ENCODE measurements at places on chromosomes 1 and 21.

GRCh38 chr1:183251101-183251958 is 65.3 kb downstream of the LAMC2 start:
- DNase-seq: no peak

DNA sequence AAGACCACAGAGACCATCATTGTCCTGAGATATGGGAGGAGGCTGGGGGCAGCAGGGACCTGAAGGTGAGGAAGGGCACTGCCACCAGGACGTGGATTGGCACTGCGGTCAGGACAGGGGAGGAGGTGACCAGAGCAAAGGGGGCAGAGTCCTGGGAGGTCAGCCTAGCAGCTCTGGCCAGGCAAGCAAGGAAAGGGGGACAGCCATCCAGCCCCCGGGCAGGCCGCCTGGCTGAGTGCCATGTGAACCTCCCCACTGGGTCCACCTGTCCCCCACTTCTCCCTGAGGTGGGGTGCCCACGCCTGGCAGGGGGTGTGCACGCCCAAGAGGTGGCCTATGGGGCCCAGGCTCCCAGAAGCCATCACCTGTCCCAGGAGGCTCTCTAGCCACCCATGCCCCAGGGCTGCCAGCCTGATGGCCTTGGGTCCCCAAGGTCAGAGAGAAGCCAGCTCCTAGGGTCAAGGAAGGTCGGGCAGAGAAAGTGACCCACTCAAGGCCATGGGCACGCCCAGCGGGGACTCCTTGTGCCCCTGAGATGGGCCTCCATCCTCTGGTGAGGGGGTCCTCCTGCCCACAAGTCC is 17.6 kb upstream of the PTTG1IP start:
- no peak for DNase-seq

DNA sequence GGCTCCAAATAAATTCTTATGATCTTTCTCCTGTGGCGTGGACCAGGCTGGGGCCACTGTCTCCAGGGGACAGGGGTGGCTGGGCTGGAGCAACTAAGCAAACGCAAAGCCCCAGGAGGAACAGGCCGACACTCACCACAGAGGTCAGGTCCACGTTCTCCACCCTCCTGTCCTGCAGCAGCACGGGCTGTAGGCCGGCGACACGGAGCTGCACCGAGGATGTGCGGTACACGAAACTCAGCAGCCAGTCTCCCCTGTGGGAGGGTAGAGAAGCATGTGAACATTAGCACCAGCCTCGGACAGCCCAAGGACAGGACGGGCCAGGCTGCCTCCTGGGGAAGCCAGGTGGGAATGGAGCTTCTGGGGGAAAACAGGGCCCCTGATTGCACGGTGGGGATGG is 29.6 kb downstream of the HTR6 start:
- no peak for DNase-seq

DNA sequence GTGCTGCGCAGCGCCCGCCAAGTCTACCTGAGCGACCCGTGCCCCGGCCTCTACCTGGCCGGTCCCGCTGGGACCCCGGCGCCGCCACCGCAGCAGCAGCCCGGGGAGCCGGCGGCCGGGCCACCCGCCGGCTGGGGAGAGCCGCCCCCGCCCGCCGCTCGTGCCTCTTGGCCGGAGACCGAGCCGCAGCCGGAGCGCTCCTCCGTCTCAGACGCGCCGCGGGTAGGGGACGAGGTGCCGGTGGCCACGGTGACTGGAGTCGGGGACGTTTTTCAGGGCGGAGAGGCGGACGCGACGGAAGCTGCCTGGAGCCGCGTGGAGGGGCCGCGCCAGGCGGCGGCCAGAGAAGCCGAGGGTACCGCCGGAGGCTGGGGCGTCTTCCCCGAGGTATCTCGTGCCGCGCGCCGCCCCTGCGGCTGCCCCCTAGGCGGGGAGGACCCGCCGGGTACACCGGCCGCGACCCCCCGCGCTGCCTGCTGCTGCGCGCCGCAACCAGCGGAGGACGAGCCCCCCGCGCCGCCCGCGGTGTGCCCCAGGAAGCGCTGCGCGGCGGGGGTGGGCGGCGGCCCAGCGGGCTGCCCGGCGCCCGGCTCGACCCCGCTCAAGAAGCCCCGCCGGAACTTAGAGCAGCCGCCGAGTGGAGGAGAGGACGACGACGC is 646 bp downstream of the IER5 start:
- DNase-seq: peak; percentile 13

GRCh38 chr1:14362331-14362730 is 236.2 kb upstream of the KAZN start:
- DNase-seq: no peak

- no peak for DNase-seq
These were observed 34.7 kb downstream of the RCAN1 start for GRCh38 chr21:34580181-34580700.

DNA sequence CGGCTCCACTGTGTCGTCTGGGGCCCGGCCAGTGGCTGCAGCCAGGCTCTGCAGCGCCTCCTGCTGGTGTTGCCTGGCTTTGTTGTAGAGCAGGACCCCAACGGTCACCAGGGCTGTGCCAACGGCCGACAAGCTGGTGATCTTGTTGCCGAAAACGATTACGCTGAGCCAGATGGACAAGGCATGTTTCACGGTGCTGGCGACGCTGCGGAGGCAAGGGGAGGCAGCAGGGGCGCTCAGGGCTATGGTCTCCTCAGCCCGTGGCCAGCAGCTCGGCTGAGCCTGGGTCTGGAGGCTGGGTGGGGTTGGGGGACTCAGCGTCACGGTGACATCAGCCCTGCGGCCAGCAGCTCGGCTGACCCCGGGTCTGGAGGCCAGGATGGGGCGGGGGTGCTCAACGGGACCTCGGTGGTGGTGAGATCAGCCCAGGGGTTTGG is 7.0 kb upstream of the CDK11B start:
- DNase-seq: no peak

GRCh38 chr1:33460947-33461629 is 11.4 kb upstream of the ZSCAN20 start:
- no peak for DNase-seq

GRCh38 chr1:119637710-119638109 is 10.4 kb downstream of the ZNF697 start:
- DNase-seq: no peak

- DNase-seq: no peak
These were observed 177.0 kb downstream of the SIPA1L2 start for GRCh38 chr1:232452736-232453440.

DNA sequence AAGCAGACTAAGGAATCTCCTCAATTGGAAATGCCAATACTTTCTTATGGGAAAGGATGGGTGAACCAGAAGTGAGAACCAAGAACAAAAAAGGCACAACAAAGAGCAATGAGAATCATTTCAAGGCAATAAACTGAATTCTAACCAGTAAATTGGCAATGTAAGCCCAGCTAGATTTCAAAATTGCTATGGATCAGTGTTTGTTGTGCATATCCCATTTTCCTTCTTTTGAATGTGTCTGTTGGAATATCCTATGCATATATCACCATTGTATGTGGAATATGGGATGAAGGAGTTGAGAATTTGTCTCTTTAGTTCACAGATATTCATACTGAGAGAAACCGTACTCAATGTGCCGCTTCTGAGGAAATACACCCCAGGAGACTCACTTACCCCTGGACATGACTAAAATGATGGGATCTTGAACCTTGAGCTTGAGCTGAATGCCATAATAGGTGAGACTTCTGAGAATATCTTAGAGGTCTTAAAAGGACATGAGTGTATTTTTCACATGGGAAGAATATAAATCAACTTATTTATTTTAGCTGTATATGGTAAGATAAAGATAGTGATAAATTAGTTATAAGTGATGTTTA is 216.0 kb downstream of the BACH1 start:
- no peak for DNase-seq

DNA sequence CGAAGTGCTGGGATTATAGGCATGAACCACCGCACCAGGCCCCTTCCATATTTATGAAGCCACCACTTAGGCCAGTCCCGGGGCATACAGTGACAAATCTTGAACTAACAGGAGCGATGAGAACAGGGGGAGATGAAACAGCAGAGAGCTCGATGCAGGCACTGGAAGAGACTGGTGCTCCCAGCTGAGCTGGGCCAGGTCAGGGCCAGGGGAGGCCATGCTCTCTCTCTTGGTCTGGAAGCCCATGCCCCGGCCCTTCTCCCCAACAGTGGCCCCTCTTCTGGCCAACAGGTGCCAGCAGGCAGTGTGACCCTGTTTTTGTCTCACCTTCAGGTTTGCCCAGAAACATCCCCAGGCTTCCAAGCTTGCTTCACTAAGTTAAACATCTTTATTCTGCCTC is 269.9 kb upstream of the C1orf174 start:
- no peak for DNase-seq

- peak; percentile 51 for DNase-seq
These were observed 449 bp downstream of the EPS15 start for GRCh38 chr1:51518586-51519047.

GRCh38 chr1:15459771-15460707 is 3.5 kb downstream of the CELA2A start:
- DNase-seq: no peak

- DNase-seq: no peak
These were observed 152.3 kb upstream of the RGS18 start for GRCh38 chr1:192005976-192006375.

- no peak for DNase-seq
These were observed 62.2 kb upstream of the PTCH2 start for GRCh38 chr1:44905276-44905675.

- DNase-seq: no peak
These were observed 708 bp downstream of the CDA start for GRCh38 chr1:20589331-20590278.

DNA sequence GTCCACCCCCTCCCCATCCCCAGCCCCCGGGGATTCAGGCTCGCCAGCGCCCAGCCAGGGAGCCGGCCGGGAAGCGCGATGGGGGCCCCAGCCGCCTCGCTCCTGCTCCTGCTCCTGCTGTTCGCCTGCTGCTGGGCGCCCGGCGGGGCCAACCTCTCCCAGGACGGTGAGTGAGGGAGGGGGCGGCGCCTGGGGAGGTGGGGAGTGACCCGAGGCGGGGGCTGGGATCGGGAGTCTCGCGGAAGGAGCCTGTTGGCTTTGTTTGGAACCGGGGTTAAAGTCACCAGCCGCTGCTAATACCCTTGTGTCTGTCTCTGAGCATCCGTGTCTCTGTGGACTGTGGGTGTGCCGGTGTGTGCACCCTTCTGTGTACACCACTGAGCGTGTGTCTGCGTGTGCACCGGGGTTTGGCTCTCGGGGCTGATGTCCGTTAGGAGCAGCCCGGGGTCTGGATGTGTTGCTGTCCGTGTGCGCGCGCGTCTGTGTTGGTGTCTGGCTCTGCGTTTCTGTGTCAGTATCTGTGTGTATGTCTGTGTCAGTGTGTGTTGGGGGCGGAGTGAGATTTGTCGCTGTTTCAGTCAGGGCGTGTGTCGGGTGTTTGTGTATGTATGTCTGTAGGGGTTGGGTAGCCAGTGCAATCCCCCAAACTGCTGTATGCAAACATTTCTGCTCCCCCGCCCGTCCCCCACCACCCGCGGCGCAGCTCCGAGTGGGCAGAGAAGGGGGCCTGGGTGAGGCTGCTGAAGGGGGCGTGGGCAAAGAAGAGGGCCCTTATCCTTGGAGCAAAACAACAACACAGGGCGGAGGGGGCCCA is 480 bp downstream of the CADM3 start:
- DNase-seq: no peak

DNA sequence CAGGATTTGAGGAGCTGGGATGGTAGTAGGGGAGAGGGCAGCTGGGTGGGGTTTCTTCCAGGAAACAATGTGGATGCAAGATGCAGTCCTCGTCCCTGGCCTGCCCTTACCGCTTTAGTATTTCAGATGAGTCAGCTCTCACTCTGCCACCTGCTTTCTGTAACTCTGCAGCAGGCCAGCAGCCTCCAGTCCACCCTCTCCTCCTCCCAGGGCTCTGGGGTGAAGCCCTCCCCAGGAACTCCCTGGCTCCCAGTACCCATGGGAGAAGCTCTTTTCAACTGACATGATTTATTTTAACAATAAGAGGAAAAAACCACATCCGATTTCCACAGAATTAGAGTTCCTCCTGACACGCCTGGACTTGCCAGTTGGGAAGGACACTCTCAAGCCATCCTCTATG is 39.0 kb upstream of the IL20 start:
- no peak for DNase-seq

DNA sequence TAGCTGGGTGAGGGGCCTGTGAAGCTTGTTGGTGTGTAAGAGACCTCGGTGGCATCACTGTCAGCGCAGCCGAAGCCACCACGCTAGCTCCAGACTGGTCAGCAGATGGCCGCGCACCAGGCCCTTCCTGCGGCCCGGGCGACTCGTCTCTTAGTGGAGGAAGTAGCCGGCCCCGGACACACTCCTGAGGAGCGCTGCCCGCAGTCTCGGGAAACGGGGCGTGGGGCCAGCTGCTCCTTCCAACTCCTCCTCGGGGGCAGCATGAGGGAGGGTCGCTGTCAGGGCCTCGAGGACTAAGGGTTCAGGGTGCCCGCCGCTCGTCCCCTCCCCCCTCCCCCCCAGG is 20.4 kb downstream of the H3-3A start:
- no peak for DNase-seq

GRCh38 chr1:6927626-6928025 is 142.4 kb downstream of the CAMTA1 start:
- DNase-seq: no peak

DNA sequence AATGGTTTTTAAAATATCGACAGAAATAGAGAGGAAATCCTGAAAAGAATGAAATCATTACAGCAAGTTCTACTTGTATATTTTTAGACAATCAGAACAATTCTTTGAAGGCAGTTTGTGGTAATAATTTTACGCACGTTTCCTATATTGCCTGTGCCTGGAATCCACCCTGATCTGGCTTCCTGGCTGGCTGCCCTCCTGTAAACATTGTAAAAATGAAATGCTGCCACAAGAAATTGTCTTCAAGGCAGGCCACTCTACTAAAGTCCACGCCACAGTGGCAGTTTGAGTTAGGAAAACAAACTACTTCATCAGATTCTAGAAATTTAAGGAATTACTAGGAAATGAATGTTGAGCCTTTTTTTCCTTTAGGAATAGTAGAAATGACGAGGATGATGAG is 454.5 kb upstream of the NR5A2 start:
- no peak for DNase-seq

- DNase-seq: no peak
These were observed 19.1 kb downstream of the NME7 start for GRCh38 chr1:169348383-169349036.

DNA sequence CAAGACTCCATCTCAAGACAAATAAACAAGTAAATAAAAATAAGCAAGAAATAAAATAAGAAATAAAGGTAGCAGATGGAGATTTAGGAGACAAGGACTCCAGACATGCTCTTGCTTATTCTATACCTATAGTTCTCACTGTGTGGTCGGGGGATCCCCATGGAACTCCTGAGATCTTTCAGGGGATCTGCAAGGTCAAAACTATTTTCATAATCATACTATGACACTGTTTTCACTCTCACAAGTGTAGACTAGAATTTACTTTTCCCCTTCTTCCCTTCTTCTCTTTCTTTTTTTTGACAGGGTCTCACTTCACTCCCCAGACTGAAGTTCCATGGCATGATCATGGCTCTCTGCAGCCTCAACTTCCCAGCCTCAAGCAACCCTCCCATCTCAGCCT is 29.8 kb upstream of the NLRP3 start:
- DNase-seq: no peak
